ENCODE measurements at places on chromosomes 6 and 20. TPM values are rescaled to one million over a fixed set of nuclear protein-coding genes. Genes with fewer than 3 reads are reported as not detected.

MCCD1 gene
- total RNA-seq = not detected

MUC22 gene
- not detected for total RNA-seq

ME1 gene
- total RNA-seq = 0.42 TPM

PSORS1C1 gene
- not detected for total RNA-seq

LTV1 gene
- total RNA-seq = 64.2 TPM

FOXA2 gene
- not detected for total RNA-seq

All from CD8-positive, alpha-beta memory T cell (primary cell).